Right atrium auricular region (tissue), 2 donors: ENCODE measurements at places on chromosomes 5 and 9. TPM values are rescaled to one million over a fixed set of nuclear protein-coding genes. Genes with fewer than 3 reads are reported as not detected.

The KCNV2 gene
- total RNA-seq = not detected

The FOXE1 gene
- total RNA-seq = not detected

The GDA gene
- not detected for total RNA-seq

The SLC6A3 gene
- 0.16 TPM for total RNA-seq

The TICAM2 gene
- 0.67 TPM for total RNA-seq

The SRD5A1 gene
- 1.2 TPM for total RNA-seq

The INSL6 gene
- total RNA-seq = not detected

DNA sequence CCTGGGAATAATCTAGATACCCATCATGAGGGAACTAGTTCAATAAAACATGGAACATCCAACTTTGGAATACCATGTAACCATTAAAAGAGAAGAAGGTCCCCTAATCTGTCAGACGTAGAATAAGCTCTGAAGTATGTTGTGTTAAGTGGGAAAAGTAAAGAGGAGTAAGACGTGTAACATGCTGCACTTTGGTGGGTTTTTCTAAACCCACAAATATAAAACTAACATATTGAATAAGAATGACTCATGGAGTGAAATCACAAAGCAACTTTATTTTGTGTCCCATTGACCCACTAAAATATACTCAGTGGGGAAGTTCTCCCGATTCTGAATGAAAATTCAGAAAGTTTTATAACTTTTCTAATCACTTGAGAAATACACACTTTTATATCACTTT is 67.9 kb upstream of the PIK3R1 start:
- DNase-seq = no peak

DNA sequence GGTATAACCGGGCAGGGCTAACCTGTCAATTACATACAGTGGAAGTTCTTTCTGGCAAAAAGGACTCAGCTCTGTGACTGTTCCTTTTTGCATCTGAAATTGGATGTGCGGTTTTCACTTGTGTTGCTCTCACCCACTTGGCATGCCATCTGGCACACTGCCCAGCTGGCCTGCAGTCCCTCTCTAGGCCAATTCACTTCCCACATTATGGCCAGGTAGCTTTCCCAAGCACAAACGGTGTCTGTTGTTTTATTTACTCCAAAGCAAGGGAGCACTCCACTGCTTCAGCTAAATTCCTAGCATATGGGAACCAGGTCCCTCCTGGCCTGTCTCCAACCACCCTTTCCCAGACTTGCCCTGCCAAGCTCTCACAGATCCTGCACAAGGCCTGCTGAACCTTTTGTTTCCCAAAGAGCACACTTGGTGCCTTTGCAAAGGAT is 132.5 kb downstream of the SEMA6A start:
- DNase-seq = no peak

GRCh38 chr5:5178136-5178535 is 38.0 kb downstream of the ADAMTS16 start:
- no peak for DNase-seq

DNA sequence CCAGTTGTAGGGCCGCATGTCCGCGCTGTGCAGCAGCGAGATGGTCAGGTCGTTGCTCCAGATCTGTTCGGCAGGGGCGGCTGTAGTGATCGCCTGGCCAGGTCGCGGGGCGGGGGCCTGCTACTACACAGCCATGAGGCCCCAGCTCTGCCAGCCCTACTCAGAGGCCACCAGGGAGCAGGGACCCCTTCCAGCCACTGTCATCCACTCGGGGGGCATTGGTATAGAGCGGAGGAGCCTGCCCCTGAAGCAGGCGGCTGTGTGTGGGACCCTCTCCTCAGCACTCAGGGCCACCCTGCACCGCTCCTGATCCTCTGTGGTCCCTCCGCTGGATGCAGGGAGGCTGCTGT is 1.7 kb downstream of the FBXW5 start:
- no peak for DNase-seq

GRCh38 chr9:114482593-114482992 is 22.7 kb downstream of the WHRN start:
- no peak for DNase-seq

- no peak for DNase-seq
Measured at GRCh38 chr9:120391691-120392090, 188.3 kb downstream of the CDK5RAP2 start.

GRCh38 chr5:132369007-132369473 is 470 bp upstream of the SLC22A5 start:
- DNase-seq = no peak

- no peak for DNase-seq
Measured at GRCh38 chr9:80732506-80732905, 956.8 kb downstream of the TLE1 start.

GRCh38 chr5:135545099-135545498 is 9.3 kb upstream of the NEUROG1 start:
- no peak for DNase-seq

- DNase-seq = no peak
Measured at GRCh38 chr5:99023330-99023729, 94.5 kb upstream of the CHD1 start.

DNA sequence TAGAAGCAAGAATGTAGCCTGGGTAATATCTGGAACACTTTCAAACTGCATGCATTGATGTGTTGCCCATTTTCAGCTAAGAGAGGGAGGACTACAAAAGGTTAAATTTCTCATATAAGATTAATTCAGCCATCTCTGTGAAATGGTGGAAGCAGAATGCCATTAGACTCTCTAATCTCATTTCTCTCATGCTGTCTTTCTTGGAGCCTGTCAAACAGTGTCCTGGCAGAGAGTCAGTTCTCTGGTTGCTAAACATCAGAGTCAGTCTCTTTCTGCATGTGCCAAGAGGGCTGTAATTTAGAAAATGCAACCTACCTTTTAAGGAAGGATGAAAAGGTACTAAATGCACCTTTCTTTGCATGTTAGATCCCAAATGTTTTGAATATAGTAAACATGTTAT is 910 bp upstream of the GARNL3 start:
- DNase-seq = no peak

GRCh38 chr9:76115396-76115795 is 224.9 kb downstream of the PCSK5 start:
- no peak for DNase-seq

- DNase-seq = no peak
Measured at GRCh38 chr5:56686337-56687195, 128.8 kb upstream of the MAP3K1 start.

DNA sequence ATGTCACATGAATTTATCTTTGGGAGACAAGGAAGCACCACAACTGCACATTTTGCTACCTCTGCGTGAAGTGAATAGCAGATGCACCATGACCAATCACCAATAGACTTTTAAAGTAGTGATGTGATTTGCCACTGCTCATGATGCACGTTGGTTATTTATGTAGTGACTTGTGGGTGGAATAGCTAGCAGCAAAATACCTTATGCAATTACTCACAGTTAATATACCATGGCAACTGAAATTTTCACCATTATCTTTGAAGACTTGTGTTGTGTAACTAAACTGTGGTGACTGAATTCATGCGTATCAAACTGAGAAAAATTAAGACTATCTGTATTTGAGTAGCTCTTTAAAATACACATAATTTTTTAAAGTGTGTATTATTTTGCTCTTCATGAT is 46.2 kb upstream of the TUSC1 start:
- no peak for DNase-seq

DNA sequence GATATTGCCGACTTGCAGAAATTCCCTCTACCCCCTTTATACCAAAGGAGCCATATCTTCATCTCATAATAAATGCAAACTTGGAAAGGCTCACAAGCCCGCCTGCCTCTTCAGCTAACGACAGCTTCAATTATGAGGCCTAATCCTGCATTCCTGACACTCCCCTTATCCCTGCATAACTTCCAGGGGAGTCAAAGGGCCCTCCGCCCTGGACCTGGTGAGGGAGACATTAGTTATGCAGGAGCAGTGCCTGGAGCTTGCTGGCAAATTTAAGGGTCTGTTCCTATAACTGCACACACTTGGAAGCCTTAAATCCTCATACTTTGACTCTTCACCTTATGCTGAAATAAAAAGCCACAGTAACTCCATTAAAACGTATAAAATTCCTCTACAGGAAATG is 617.9 kb downstream of the BNC2 start:
- DNase-seq = no peak

- DNase-seq = no peak
Measured at GRCh38 chr5:53323943-53324642, 156.3 kb upstream of the FST start.

DNA sequence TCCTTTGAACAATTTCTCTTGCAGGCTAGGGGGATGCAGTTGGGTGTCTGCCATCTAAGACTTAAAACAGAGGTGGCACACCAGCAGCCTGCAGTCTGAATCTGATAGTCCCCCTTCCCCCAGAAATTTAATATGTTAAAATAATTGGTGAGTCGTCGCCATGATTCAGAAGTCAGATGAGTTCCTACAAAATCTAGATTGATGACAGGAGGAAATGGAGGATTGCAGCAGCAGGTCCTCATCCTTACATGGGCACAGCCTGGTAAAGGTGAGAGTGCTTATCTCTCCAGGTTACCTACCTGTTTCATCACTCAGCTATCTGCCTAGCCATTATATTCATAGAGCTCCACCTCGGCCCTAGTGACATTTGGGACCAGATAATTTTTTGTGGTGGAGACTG is 112.3 kb downstream of the PCSK1 start:
- DNase-seq = no peak

DNA sequence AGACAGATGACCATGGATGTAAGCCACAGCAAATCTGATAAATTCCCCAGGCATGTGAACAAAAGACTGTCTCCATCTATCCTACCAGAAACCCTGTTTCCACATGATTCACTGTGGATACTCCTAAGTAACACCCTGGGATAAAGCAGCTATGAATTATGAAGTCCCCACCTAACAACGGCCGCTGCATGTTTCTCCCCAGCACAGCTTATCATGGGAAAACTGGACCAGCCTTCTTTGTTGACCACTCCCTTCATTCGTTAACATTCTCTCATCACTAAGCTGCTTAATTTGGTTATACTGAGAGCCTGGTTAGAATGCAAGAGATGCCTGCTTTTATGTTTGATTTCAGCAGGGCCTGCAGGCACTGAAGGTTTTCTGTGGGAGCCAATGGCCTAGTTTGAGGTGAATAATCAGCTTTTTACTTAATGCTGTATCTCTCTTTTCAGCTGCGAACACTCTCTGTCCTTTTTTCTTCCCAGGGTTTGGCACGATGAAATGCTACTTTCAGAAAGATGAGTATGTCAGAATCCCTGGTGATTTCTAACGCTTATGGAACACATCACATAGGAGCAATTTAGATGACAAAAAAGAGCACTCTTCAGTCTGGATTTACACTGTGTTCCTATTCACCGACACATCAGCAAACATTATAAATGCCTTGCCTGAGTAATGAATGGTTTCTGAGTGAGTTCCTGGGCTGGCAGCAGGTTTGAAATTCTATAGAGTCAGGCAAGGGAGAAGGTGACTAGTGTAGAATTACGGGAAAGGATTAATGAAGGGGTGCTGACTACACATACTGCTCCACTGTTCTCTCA is 318.4 kb upstream of the ZNF608 start:
- no peak for DNase-seq

GRCh38 chr9:19799784-19800183 is 10.9 kb upstream of the SLC24A2 start:
- no peak for DNase-seq

DNA sequence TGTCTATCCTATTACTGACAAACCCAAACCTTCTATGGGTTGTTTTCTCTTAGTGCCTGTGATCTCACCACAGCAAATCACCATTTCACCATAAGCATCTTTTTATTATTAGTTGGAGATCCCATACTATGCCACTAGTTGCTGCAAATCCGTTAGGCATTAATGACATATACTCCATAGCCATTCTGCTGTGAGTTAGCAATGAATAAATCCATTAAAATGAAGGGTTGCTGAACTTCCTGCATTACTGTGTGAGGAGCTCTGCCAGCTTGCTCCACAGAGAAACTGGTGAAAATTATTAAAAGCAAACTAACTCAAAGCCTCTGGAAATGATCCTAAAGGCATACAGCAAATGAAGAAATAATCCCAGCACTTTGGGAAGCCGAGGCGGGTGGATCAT is 102.0 kb downstream of the CFAP95 start:
- no peak for DNase-seq

DNA sequence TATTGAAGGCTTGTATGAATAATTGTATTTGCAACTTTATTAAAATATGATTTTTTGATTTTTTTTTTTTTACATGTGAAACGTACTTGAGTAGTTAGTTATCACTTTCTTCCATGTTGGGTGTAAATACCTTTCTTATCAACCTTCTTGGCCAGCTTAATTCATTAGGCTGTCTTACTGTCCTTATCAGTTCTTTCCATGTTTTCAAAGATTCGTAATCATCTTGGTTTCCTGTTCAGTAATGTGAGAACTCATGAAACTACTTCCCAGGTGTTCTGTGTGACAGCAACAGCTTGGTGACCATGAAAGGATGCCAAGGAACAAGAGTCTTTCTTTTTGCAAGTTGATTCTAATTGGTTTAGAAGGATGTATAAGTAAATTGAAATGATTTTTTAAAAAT is 100.0 kb downstream of the ADGRV1 start:
- DNase-seq = no peak

DNA sequence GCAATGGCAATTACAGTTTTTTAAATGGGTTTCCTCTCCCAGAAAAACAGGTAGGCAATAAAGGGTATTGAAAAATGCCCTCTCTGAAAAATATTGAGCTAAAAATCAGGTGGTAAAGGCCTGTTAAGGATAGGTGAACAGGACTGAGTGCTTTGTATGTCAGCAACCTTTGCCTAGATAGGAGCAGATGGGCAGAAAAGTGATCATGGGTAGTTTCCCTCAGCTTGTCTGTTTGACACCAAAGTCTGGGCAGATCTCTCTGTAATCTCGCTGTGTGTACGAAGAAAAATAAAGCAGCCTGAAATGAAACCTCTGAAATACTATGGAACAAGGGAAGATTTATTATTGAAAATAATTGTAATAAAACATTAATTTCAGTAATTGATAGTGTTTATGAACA is 15.8 kb downstream of the RNF180 start:
- DNase-seq = no peak

GRCh38 chr9:73151653-73152542 is at the start of gene ANXA1:
Gene ANXA1 (plus strand): TSS chr9:73151865. CDS start chr9:73158536, 6,671 bp downstream.
- DNase-seq = no peak

GRCh38 chr5:6711409-6712141 is 1.7 kb upstream of the TENT4A start:
- DNase-seq = no peak

DNA sequence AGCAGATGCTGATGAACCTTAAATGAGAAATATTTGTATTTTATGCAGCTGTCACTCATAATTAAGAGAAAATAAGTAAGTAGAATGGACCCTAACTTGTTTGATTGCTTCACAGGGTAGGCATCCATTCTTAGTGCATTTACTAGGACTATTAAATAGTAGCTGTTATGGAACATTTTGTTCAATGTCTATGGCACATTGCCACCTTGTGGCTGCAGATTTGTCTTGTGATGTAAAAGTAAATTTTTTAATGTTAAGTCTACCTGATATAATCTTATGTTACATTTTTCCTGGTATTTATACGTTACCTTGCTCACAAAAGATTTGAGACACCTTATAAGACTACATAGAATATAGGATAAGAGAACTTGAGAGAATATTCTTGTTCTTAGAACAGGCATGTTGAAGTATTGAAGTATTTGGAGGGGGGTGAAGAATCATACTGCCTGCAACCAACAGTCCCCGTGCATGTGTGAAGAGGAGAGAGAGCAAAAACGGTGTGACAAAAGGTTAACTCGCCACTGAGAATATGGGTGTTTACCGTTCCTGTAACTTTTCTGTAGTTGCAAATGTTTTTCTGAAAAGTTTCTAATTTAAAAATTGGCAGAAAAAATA is 161.1 kb downstream of the MAST4 start:
- peak; percentile 69 for DNase-seq
